ENCODE measurements at places on chromosomes 16 and 17.
A peak's percentile ranks its signal among the peaks of the same experiment; 100 is the strongest.

- peak; percentile 24 for ATAC-seq
Measured at GRCh38 chr16:50695017-50696000, 1.9 kb downstream of the NOD2 start.

DNA sequence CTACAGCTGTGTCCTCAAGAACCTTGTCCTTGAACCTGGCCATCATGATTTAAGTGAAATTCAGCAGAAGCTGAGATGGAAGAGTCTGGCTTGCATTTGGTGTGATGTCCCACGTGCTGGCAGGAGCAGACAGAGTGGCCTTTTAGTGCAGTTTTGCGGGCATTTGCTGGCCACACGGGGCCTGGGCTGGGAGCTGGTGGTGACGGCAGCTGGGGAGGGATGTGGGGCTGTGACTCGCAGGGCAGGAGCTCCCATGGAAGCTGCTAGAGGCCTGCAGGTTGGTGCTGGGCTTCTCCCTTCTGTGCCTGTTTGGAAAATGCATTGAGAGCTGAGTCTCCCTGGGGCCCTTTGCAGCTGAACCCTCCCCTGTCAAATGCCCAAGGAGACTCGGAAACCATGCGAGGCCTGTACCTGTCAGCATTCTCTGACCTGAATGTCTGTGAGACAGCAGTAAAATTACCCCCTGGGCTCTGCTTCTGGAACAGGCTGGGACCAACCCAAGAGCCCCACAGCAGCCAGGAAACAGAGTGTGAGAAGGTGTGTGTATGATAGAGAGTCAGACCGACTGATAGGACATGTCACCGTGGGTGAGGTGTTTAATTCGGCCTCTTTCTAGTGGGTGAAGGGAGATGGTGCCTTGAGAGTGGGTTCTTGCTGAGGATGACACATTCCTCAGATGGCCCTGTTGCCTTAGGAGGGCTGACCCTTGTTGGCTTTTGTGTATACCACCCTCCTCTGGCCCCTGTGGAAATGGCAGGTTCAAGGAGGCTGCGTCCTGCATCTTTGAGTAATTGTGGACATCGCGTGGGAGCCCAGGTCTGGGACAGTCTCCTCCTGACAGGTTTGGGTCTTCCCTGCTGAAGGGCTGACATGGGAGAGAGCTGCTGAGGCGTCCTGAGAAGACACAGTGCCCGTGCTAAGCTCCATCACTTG, 145.5 kb downstream of the MSI2 start:
- ATAC-seq, result no peak

GRCh38 chr16:56614549-56614991, 6.2 kb downstream of the MT2A start:
- ATAC-seq, result no peak

GRCh38 chr17:51707216-51707615, 446.9 kb downstream of the UTP18 start:
- ATAC-seq, result no peak

DNA sequence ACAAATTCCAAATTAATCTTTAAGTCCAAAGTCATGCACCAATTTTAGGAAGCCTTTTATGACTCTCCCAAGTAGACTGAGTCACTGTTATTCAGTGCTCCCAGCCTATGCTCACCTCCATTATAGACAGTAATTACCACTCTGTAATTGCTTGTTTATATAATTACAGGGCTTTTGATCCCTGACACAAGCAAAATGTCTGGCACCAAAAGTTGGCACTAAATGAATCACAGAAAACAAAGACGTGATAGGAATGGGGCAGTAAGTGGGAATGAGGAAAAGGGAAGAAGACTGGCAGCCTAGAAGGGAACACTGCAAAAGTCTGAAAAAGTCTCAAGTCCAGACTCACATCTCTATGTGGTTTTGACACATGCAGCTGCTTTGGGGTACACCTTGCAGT, 94.1 kb downstream of the SLC39A11 start:
- no peak for ATAC-seq

DNA sequence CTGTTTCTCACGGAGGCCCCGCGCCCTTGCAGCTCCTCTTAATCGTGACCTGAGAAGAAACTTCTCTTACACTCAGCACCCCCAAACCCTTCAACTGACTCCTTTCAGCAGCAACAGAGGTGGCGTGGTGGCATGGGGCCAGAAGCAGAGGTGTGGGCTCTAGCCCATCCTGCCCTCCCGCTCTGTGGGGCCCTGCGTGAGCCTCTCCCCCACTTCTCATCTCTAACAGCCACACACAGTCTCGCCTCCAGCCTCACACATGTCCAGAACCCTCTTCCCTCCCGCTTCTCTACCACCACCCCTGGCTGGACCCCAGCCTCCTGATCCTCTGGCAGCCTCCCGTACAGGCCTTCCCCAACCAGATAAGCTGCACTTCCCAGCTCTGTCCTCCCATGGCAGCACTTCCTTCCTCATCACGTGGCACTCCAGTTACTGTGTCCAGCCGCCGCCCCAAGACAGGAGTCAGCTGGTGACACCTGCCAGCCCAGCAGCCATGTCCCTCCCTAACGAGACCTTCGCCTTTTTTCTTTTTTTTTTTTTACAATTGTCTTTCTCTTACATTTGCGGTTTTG, 30.5 kb downstream of the NSMCE1 start:
- ATAC-seq, result no peak

DNA sequence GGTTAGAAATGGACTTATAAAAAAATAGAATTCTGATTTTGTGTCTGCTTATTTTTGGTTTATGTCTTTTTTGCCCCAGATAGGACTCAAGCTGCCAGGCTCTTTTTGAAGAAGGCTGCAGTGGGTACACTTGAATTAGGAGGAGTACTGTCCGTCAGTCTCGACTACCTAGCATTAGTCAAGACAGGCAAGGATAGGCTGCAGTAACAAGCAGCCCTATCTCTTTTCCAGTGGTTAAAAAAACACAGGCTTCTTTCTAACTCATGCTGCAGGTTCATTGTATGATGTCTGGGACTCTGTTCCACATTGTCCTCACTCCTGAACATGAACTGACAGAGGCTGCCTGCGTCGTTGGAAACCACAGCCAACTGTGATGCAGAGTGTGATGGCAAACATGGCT, 8.0 kb downstream of the C16orf46 start:
- no peak for ATAC-seq

DNA sequence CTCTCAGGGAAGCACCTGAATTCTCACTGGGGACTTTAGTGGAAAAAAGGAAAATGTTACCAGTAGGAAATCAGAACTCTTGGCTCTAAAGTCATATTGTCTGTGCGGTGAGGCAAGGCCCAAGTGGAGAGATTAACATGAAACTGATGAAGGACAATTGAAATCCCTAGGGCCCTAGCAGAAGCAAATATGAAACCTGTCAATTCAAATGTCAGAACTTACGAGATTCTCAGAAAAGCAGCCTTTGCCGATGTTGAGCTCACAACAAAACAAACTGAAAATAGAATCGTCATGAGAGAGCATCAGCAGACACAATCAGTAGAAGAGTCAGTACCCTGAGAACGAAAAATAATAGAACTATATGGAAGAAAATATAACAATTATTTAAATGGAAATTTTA, 108.8 kb downstream of the ELAC2 start:
- ATAC-seq, result no peak

GRCh38 chr17:78113804-78114785, 14.5 kb downstream of the TMC6 start:
- no peak for ATAC-seq

DNA sequence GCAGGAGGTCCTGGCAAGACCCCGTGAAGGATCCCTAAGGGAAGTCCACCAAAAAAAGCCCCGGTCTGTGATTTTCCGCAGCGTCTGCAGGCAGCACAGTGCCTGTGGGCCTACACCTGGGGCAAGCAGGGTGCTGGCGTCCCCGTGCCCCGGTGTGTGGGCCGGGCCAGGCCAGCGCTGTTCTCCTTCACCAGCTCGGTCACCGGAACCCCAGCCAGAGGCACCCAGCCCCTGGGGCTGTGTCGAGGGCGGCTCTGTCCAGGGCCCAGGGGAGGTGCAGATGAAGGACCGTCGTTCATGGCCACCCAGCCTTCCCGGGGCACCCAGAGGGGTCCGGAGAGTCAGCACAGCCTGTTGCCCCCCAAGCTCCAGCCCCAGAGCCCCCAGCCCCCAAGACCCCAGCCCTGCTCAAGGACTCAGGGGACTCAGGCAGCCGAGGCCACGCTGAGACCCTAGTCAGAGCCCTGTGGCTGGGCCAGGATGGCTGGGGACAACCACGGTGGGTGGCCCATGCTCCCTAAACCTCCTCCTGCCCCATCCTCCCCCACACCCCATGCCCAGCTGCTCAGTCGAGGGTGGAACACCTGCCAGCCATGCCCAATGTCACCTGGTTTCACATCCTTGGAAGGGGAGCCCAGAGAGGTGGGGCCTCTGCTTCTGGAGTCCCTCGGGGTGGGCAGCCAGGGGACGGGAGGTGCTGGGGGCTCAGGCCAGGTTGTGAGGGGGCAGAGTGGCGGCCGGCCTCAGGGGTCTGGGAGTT, 5.7 kb upstream of the C1QTNF8 start:
- no peak for ATAC-seq

- no peak for ATAC-seq
Measured at GRCh38 chr17:13592427-13592826, 9.3 kb downstream of the HS3ST3A1 start.

DNA sequence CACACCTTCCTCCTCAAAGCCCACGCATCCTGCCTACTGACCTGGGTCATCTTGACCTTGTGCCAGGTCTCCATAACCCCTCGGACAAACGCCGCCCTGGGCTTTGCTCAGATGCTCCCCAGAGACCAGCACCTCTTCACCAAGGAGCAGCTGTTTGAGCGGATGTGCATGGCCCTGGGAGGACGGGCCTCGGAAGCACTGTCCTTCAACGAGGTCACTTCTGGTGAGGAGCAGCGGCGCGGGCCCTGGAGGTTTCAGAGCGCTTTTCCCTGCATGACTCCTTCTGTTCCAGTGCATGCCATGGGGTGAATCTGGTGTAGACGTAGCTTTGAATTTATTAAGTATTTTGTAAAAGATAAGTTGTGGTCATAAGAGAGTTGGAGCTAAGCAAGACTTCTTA, 7.6 kb upstream of the RPL13 start:
- no peak for ATAC-seq

- ATAC-seq, result no peak
Measured at GRCh38 chr17:56038131-56038530, 115.1 kb upstream of the ANKFN1 start.

DNA sequence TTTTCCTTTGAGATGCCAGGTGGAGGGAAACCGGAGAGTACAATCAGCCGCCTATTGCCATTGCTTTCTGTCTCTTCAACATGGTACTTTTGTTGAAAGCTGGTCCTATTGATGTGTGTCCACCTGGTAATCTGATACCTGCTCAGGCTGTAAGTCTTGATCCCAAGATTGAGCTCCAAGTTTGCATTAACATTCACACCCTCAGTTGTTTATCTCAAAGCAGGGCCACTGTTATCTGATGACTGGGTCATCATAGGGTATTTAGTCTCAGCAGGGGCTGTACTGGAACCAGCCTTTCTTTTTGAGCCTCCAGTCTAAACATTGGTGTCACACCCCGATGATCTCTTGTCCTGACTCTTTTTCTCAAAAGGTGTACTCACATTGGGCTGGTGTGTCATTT, 370.3 kb upstream of the TOM1L1 start:
- no peak for ATAC-seq

- no peak for ATAC-seq
Measured at GRCh38 chr17:14427900-14428647, 127.2 kb downstream of the HS3ST3B1 start.

DNA sequence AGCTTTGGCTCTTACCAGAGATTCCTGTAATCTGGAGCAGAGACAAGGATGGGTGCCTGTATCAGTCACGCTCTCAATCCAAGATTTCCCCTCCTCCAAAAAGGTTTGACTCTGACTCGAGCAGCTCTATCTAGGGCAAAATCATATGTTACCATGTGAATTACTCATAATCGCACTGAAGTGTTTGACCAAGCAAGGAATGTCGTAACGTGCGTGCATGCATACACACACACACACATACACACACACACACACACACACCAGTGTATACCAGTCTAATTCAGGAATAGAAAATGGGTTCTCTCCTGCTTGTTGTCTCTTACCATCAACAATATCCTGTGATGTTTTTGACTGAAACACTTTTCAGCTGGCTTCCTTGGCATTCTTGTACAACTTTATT, 835.1 kb downstream of the KCNJ2 start:
- ATAC-seq, result no peak

GRCh38 chr17:71405101-71405500, 715.7 kb upstream of the SOX9 start:
- no peak for ATAC-seq

- ATAC-seq, result no peak
Measured at GRCh38 chr17:17146786-17147406, 59.2 kb downstream of the PLD6 start.

DNA sequence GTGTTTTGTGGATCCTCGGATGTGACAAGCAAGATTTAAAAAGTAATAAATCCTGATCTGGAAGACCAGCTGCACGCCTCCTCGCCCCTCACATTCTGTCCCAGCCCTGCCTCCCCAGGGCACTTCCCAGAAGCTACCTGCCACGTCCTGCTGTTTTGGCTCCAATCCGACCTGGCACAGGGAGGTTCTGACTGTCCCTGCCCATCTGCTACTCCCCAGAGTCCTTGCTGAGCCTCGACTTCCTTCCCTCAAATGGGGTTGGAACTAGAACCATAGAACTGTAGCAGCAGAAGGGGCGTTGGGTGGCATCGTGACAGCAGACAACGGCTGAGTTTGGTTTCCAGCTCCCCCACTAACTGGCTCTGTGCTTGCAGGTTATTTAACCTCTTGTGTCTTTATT, 71.7 kb downstream of the RPH3AL start:
- no peak for ATAC-seq

- ATAC-seq, result peak; percentile 68
Measured at GRCh38 chr17:42850954-42851353, at the start of gene AOC3. AOC3 (plus strand) TSS chr17:42851199; CDS start chr17:42851344, 145 bp downstream.

DNA sequence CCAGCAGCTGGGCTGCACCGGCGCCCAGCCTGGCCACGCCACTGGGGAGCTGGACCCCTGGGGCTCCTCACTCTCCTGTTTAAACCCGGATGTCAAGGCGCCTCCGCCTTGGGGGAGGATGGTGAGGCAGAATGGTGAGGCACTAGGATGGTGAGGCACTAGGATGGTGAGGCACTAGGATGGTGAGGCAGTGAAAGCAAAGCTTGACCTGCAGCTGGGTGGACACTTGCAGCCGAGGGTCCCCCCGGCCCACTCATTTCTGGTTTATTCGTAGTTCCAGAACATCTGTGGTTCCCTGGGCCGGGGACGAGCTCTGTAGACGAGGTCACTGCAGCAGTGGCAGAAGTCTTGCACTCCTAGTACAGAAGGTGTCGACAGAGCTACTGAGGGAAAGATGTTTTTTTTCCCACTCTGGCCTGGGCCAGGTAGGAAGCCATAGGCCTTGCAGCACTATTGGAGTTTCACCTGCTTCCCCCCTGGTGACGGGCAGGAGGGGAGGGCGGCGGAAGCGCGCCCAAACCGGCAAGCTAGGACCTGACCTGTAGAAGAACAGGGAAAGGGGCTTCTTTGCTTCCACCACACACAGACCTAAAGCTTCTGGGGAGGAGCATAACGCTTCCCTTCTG, 1.1 kb upstream of the HNF1B start:
- ATAC-seq, result no peak

GRCh38 chr17:59620518-59621259, 994 bp downstream of the CLTC start:
- ATAC-seq, result no peak

DNA sequence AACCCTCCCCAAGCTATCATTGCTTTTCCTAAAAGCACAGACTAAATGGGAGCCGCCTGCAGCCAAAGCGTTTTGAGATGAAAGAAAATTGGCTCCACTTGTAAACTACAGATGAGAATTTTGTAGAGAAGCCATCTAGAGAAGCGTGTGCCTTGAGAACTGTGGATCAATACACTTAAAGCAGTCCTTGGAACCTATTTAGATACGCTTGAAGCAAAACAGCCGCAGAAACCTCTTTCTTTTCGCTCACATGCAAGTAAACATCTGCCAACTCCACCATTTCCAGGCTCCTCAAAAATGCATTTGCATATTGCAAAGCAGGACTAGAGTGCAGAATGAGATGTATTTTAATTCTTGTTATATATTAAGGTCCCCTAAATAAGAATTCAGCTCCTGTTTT, 13.1 kb downstream of the KIAA0513 start:
- ATAC-seq, result no peak

All from gastroesophageal sphincter (tissue), 4 donors.